Mucosa of gallbladder (tissue), 1 donor: ENCODE measurements at places on chromosomes 2 and 18. TPM values are rescaled to one million over a fixed set of nuclear protein-coding genes. Genes with fewer than 3 reads are reported as not detected.

- DNase-seq: no peak
Observed at GRCh38 chr2:63046552-63046951, 4.1 kb upstream of the OTX1 start.

GRCh38 chr2:240431271-240431660, 4.2 kb upstream of the GPC1 start:
- DNase-seq: no peak

GRCh38 chr2:180474716-180475115, 467.6 kb upstream of the CWC22 start:
- DNase-seq: no peak

Gene IL18RAP
- 1.6 TPM for total RNA-seq

GRCh38 chr2:105515581-105516415, 116.9 kb upstream of the FHL2 start:
- DNase-seq: peak; percentile 62

DNA sequence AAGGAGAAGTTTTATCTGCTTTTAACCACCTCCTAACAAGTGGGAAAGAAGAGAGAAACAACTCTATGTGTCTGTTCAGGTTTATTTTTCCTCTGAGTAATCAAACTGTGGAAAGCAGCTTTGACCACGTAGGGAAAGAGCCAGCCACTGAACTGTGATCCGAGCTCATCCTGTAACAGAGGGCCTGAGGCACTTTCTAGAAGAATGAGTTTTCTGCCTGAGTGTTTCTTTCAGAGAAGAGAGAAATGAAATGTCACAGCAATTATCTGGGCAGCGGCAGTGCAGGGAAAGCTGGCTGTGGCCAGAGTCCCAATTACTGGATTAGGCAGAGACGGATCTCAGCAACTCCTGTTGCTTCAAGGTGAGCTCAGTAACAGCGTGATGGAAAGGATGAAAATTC, 151.9 kb downstream of the CD226 start:
- DNase-seq: no peak

GRCh38 chr2:227480528-227480927, 8.6 kb downstream of the AGFG1 start:
- DNase-seq: no peak

GRCh38 chr2:205902900-205903237, 183.1 kb downstream of the INO80D start:
- no peak for DNase-seq

Gene GGCX
- total RNA-seq: 77.4 TPM

Gene SLC5A7
- total RNA-seq: 0.20 TPM
